ENCODE measurements at places on chromosomes 2 and 18.

- no peak for DNase-seq
Observed at GRCh38 chr2:15753811-15754702, 162.4 kb downstream of the DDX1 start.

- DNase-seq, result no peak
Observed at GRCh38 chr2:159613651-159614285, 2.6 kb downstream of the BAZ2B start.

- DNase-seq, result no peak
Observed at GRCh38 chr18:48573632-48574283, 34.9 kb downstream of the CTIF start.

GRCh38 chr2:127389778-127390435 is 2.1 kb upstream of the MAP3K2 start:
- DNase-seq, result no peak

GRCh38 chr2:58447586-58447985 is 206.5 kb upstream of the FANCL start:
- DNase-seq, result no peak

DNA sequence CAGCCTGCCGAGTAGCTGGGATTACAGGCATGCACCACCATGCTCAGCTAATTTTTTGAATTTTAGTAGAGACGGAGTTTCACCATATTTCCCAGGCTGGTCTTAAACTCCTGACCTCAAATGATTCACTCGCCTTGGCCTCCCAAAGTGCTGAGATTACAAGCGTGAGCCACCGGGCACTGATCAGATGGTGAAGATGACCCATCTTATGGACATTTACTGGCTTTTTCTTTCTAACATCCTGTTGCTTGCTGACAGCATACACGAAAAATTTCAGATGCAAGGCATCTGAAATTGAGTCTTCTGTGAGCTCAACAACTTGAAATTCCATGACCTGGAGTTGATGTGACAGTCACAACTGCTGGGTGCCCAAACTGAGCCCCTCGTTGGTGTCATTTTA is 859.5 kb upstream of the CNTNAP5 start:
- no peak for DNase-seq

GRCh38 chr2:102289129-102289528 is 22.2 kb upstream of the IL1RL1 start:
- no peak for DNase-seq

GRCh38 chr2:105607920-105608504 is 136.7 kb upstream of the NCK2 start:
- DNase-seq, result no peak

GRCh38 chr2:19614066-19614465 is 255.6 kb upstream of the OSR1 start:
- no peak for DNase-seq

DNA sequence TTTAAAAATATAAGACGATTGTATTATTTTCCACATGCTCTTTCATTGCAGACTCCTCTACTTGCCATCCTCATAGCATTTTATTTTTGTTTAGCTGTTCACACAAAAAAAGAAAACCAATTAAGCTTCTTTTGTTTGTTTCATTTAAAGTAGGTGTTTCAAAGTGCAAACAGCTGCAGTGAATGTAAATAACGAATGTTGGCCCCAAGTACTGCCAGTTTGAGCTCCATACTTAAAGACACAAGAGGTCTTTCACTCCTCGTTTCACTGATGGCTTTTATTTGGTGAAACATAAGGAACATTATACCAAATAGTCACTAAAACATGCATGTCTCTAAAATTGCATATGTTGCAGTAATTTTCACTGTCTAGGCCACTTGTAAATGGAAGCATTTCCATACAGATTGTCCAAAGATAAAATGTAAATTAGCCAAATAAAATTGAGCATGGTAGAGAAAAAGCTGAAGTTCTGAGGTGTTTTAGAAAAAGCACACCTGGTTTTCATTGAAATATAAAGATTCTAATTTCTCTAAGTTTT is 253.4 kb downstream of the TMX3 start:
- DNase-seq, result no peak

DNA sequence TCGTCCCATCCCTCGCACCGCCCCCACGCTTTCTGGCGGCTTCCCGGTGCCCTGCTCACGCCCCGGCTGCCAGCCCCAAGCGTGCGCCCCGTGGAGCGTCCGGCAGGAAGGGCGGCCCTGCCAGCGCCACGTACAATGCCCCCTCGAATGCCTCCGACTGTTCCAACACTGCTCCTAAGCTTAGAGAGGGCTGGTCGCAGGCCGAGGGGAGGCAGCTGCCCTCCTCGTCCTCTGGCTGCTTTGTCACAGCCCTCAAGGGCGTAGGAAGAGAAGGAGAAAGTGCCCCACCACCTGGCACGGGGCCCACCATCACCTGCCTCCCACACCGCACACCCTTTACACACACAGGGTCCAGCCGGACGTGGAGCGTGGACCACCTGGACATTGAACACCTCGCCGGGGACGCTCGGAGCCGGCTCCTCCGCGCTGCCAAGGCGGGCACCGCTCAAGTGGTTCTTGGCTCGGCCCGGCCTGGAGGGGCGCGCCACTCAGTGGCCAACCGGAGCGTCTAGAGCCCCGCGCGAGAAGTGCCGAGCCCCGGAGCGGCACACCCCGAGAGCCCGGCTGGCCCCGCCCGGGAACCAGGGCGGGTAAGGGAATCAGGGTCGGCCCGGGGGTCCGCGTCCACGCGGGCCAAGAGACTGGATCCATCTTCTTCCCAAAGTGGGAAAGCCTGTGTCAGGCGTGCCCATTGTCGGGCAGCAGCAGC is 830 bp downstream of the DNER start:
- DNase-seq, result peak; percentile 16

DNA sequence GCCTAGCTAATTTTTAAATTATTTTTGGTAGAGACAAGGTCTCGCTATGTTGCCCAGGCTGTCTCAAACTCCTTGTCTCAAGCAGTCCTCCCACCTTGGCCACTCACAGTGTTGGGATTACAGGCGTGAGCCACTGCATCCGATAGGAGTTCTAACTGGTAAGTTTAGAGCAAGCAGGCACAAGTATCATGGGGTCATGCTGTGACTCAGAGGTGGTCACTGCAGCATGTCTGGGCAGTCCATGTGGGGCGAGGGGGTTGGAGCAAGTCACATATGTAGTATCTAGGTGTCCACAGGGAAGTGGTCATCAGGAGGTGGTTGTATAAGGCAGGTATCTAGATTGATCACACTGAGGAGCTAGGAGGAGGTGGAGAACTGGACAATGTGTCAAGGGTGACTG is 22.7 kb upstream of the STARD7 start:
- no peak for DNase-seq

DNA sequence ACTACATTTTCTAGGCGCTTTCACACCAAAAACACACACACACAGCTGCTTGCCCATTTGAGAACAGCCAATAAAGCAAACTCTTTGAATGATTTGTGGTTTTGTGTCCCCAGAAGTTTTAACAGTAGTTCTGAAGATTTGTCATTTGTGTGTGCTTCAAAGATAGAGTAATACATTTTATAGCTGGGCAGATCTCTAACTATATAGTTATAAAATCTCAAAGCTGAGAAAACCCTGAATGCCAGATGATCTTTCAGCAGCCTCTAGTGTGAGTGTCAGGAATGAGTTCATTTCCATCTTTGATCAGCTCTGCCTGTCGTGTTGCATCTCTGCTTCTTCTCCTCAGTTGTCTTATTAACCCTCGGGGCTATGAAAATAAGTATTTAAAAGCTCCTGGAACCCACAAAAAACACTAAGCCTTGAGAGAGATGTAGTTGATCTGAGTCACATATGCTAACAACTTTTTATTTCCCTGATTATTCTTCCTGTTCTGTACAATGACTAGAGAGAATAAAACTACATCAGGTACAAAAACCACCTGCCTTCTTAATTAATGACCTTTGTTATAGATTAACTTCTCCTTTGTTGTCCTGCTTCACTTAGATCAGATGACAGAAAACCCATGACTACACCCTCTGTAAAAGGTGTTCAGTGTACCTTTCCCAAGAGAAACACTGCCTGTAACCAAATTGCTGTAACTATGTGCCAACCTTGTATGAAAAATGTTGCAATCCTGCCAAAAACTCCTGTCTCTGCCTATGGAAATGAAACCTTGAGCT is 30.0 kb upstream of the SLC3A1 start:
- no peak for DNase-seq

- no peak for DNase-seq
Observed at GRCh38 chr2:236642584-236643291, 73.1 kb downstream of the ACKR3 start.

DNA sequence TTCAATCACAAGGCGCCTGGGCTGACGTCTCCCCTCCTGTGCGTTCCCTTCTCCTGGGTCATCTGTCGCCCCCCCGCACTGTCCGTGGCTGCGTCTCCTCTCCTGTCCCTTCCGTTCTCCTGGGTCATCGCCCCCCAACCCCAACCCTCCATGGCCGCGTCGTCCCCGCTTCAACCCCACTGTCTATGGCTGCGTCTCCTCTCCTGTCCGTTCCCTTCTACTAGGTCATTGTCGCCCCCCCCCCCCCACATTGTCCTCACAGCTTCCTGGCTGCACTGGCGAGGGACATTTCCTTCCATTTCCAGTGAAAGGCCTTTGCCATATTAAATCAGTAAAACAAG is 118.9 kb downstream of the TMEM18 start:
- DNase-seq, result no peak

DNA sequence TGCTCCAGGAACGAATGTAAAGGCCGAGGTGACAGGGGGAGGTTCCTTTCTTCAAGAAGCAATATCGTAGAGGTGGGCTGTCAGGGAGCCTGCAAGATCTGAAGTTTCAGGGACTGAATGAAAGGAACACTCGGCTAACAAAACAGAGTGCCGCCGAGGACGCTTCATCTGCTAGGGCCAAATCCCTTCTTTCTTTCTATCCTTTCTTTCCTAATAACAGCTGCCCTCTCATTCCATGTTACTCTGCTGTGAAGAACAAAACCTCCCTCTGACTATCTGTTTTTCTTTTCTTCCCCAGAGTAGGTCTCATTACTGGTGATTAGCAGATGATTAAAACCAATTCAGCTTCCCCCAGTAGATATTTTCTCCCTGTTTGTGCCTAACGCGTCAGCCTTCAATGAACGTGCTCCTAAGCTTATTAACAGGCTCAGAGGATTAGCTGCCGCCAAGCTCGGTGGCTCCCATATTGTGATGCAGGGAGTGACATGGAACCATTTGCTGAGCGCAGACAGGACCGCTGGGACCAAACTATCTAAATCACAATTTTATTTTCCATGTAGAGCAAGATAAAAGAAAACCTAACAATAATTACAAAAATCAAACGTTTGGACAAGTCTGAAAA is 414.6 kb downstream of the TMEM182 start:
- no peak for DNase-seq

DNA sequence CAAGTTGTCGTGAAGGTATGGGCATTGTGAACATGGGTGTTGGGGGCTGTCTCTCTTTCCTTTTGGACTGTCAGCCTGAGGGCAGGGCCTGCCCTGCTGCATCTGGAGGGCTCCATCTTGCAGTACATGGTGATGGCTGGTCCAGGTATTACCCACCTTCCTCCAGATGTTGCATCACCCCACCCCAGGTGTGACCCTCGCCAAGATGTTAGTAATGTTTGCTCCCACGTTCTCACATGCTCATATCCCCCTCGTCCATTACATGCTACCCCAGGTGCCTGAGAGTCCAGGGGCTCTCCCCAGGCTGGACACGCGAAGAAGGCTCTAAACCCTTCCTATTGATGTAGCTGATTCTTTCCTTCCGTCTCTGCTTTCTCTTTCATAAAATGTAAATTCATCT is 13.9 kb downstream of the ZAP70 start:
- DNase-seq, result no peak

GRCh38 chr18:37199741-37200140 is 365.9 kb downstream of the CELF4 start:
- no peak for DNase-seq

- no peak for DNase-seq
Observed at GRCh38 chr2:38215993-38216392, 140.0 kb upstream of the CYP1B1 start.

GRCh38 chr2:230922951-230923717 is 1.9 kb downstream of the GPR55 start:
- no peak for DNase-seq

DNA sequence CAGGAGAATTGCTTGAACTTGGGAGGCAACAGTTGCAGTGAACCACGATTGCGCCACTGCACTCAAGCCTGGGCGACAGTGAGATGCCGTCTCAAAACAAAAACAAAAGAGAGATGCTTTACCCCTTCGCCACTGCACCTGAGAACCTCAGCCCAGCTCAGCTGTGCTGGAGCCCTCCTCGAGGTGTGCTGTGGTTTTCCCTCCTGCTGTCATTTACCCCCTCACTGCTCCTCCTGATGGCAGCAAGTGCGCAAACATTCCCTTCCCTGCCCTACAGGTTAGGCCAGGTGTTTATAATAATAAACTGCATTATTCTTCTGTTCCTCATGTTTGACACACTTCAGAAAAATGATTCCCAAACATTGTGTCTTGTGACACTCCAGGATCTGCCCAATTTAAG is 8.4 kb downstream of the FBXO36 start:
- DNase-seq, result no peak

- no peak for DNase-seq
Observed at GRCh38 chr2:66548422-66548821, 113.5 kb downstream of the MEIS1 start.
